GM23248 (cell line): ENCODE measurements at places on chromosomes 5 and 9. TPM values are rescaled to one million over a fixed set of nuclear protein-coding genes. Genes with fewer than 3 reads are reported as not detected.

DNA sequence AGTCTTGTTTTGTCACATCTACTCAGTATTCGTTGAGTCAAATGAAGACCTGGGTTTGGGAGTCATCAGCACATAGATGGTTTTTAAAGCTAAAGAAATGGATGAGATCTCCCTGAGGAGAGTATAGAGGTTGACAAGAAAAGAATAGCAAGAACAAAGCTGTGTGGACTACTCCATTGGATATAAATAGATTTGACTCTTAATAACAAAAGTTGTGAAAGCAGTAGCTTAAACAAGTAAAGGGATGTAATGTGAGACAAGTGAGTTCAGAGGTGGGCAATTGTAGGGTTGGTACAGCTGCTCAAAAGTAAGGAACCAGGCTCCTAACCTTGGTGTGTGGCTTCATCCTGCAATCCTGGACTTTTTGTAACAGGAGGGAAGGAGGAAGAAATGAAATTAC, 49.3 kb downstream of the CSNK1G3 start:
- DNase-seq: no peak
- 0 out of 2 replicates have a peak, but pooled peaks cover 8% of the 10 kb centered on the region for H3K36me3 ChIP-seq
- no peak overlapping the region for H3K4me3 ChIP-seq
- no peaks in the 10 kb centered on the region for H3K27me3 ChIP-seq
- no peak overlapping the region for H3K27ac ChIP-seq

- H3K36me3 ChIP-seq: no peaks in the 10 kb centered on the region
- H3K27me3 ChIP-seq: no peaks in the 10 kb centered on the region
- DNase-seq: no peak
Measured at GRCh38 chr9:75461183-75461582, 372.9 kb downstream of the OSTF1 start.

DNA sequence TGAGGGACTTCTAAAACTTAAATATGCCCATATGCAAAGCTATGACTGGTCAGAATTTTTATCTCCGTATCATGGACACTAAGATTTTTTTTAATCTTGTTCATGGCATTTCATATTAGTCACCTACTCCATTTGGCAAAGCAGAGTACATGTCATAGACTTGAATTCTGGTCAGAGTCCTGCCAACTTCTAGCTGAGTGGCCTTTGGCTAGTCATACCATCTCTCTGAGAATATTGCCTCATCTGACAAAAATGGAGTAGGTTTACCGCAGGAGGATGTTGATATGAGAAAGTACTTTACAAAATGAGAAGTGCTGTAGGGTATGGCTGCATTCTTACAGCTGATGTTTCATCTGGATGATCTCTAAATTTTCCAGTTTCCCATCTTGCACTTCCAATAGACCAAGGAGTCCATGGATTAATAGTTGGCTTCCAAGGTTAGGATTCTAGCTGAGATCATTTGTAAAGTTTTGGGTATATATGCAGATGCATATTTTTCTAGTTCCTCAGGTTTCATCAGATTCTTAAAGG, 150.8 kb upstream of the NR3C1 start:
- H3K27ac ChIP-seq: peak overlapping the region; percentile 89
- peaks cover 73% of the 10 kb centered on the region for H3K4me1 ChIP-seq
- DNase-seq: peak; percentile 98
- no peaks in the 10 kb centered on the region for H3K27me3 ChIP-seq

DNA sequence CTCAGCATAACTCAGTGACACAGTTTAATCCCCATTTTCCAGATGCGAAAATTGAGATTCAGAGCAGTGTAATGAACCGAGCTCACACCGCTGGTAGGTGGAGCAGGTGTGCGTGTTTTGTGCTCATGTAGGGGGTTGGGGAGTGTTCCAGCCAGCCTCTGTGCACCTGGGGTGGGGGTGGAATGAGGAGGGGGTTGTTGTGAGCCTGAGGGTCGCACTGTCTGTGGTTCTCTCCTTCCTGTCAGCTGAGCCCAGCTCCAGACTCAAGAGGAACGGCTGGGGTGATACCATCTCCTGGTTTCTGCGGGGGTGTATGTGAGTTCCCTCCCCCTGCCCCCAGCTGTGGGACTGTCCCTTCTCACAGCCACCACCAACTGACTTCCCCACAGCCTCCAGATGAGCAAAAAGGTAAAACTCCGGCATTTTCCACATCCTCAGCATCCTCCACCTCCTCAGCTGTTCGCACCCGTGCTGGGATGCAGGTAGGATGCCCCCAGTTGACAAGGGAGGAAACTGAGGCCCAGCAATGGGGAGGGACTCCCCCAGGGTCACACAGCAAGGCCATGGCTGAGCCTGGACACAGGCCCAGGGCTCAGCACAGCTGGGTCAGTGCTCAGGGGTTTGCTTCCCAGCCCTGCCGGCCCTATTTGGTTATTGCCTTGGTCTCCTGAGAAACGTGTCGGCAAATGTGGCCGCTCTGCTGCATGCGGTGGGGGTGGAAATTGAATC, 2.1 kb downstream of the SH2D3C start:
- no peak for DNase-seq
- H3K27ac ChIP-seq: no peak overlapping the region
- no peaks in the 10 kb centered on the region for H3K27me3 ChIP-seq
- no peaks in the 10 kb centered on the region for H3K4me1 ChIP-seq

DNA sequence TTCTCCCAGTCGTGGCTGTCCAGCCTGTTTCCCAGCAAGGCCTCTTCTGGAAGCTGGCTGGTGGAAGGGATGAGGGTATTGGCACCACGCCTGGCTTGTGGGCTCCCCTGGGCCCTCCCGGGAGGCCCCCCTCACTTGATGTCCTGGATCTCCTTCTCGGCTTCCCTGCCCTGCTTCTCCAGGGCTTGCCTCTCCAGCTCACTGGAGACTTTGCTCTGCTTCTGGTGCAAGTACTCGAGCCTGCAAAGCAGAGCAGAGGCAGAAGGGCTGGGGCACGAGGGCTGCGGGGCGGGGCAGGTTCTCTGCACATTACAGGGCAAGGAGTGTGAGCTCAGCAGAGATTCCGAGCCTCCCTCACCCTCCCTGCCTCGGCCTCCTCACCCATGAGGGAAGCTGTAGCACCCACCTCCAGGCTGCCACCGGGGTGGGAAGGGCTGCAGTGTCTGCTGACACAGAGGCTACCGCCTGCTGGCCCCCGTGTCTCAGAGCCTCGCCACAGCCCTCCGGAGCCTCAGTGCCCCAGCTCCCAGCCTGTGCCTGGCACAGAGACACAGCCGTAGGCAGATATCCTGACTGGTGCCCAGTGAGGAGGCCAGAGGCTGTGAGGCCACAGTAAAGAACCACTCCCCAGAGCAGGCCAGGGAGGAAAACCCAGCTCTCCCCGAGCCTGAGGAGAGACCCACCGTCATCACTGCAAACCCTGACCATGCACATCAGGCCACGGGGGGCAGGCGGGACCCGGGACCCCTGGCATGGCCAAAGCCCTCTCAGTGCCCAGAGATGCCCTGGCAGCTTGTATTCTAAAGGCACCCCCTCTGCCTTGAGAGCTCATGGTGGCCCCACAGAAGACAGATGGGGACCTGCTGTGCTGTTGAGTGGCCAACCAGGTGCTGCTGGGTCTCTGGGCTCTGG, 7.2 kb downstream of the SNAPC4 start:
- no peak for DNase-seq
- H3K4me1 ChIP-seq: no peaks in the 10 kb centered on the region
- no peak overlapping the region for H3K4me3 ChIP-seq
- no peaks in the 10 kb centered on the region for H3K27me3 ChIP-seq

DNA sequence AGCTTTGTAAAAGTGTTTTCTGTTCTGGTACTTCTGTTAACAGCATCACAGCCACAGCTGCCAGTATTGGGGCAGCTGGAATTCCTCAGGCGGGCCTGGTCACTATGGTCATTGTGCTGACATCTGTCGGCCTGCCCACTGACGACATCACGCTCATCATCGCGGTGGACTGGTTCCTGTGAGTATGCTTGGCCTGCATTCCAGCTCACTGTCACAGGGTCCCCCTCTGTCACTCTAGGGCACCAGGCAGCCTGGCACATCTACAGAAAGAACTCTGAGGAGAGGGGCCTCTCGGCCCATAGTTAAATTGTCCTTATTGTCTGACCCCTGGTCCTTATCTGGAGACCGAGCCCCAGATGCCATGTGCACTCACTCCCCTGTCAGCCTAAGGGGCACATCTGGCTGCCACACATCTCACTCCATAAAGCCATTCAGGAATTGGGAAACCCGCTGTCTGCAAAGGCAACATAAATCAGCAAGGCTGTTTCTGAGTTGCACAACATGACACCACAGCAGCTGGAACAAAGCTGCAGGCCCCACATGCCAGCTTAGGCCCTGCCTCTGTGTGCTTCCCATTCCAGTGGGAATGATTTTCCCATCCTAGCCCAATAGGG, 77.5 kb downstream of the SLC1A3 start:
- H3K27ac ChIP-seq: 0 out of 2 replicates have a peak overlapping the region, but pooled peaks have one; percentile 17
- H3K36me3 ChIP-seq: no peaks in the 10 kb centered on the region
- H3K27me3 ChIP-seq: no peaks in the 10 kb centered on the region
- no peak overlapping the region for H3K4me3 ChIP-seq
- H3K4me1 ChIP-seq: peaks cover 16% of the 10 kb centered on the region

DNA sequence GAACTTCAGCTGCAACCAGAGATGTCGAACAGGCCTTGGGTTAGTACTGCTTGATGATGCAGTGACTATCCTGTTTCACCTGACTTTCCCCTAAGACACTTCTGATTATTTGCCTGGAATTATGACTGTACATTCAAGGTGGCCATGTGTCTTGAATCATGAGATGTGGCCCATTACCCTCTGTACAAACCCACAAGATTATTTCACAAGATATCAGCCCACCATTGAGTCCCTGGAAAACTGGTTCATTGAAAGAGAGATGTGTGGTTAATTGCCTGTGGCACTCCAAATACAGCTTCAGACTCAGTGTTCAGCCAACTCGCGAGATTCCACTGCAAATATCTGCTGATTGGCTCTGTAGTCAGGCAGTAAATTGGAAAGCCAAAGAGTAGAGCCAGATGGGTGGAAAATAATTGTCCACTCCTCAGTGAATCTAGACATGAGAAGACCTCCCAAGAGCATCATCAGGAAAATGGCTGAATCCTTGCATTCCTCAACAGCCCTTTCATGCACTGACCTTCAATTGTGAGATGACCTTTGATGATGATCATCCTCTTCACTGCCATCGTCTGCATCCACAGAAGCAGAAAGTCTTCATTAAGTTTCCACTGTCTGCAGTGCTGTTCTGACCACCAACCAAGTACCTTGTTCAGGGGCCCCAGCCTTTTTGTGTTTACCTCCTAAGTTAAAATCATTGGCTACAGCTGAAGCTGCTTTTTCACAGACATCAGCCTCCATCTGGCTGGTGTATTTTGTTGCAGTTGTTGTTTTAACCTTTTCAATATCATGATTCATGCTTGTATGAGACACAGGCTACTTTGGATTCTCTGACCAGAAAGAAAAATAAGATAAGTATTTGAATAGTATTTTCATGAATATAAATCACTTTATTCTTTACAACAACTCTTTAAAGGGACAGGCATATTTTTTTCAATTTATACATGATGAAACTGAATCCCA, 75.2 kb downstream of the ESM1 start:
- no peaks in the 10 kb centered on the region for H3K36me3 ChIP-seq
- peak overlapping the region; percentile 42 for H3K27ac ChIP-seq
- H3K27me3 ChIP-seq: no peaks in the 10 kb centered on the region
- H3K4me1 ChIP-seq: peaks cover 30% of the 10 kb centered on the region

DNA sequence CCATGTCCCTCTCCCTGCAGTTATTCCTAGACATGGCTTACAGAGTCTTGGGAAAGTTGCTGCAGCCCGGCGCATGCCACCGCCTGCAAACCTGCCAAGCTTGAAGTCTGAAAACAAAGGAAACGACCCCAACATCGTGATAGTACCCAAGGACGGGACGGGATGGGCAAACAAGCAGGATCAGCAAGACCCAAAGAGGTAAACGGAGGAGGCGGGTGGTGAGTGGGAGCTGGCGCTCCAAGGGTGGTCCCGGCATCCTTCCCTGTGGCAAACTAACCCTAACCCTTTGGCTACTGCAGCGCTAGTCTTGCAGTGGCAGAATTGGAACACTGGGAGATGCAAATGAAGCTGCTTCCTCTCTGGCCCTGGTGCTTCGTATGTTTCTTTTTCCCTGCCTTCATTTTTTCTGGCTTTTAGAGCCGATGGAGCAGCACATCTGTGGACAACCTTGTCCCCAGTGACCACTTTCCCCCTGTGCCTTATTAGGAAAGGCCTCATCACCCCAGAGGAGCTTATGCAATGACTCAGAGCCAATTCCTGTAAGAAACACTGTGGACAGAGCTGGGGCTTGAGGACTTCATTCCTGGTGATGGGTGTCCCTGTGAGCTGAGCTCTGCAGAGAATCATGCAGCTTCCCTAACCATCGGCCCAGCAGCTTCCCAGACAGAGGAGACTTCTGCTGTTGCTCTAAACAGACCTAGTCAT, 38.9 kb downstream of the PRRC2B start:
- peak; percentile 94 for DNase-seq
- H3K4me3 ChIP-seq: no peak overlapping the region
- peaks cover 29% of the 10 kb centered on the region for H3K4me1 ChIP-seq
- H3K36me3 ChIP-seq: peaks cover 33% of the 10 kb centered on the region
- H3K27ac ChIP-seq: peak overlapping the region; percentile 82

DNA sequence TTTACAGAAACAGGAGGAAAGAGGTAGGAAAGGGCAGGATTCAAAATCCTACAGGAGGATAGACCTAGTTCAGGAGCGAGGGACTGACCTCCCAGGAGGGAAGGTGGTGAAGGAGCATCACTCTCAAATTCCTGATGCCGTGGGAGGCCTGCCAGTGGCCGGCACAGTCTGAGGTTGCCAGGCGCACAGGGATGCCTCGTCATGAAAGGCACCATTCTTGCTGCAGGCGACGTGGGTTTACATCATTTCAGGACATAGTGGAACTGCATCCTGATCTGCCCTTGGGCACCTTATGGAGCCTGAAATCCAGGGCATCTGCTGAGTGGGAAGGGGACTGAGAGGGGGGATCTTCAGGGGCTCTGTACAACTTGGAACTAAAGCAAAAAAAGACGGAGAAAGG, 163.2 kb upstream of the S1PR3 start:
- H3K27ac ChIP-seq: no peak overlapping the region
- peaks cover 6% of the 10 kb centered on the region for H3K4me1 ChIP-seq
- DNase-seq: no peak
- H3K27me3 ChIP-seq: no peaks in the 10 kb centered on the region

DNA sequence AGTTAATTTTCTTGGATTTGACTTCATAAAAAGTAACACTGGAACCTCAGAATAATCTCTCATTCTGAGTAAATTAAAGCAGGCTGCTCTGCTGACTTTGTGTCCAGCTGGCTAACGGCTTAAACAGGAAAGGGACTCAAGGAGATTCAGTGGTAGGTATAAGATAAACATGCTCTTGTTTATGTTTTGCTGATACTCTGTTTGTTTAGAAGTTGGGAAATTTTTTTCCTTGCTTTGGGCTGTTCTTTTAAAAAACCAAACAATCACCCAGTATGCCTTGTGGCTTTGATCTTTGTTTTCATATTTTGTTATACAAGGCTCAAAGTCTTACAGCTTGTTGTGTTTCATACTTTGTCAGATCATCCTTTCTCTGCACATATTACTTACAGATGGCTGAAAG, 237.6 kb upstream of the RIOK2 start:
- no peak for DNase-seq
- H3K27ac ChIP-seq: no peak overlapping the region
- H3K4me3 ChIP-seq: no peak overlapping the region
- H3K4me1 ChIP-seq: no peaks in the 10 kb centered on the region
- H3K27me3 ChIP-seq: no peaks in the 10 kb centered on the region

Gene CD274
- 4.2 and 4.3 TPM in 2 replicates for total RNA-seq

Gene ZFP37
- total RNA-seq: 1.7 and 2.9 TPM in 2 replicates

Gene PLAC8L1
- 2.3 TPM in 1 of 2 replicates, not detected in the other for total RNA-seq

Gene SLC45A2
- total RNA-seq: not detected in 2 replicates

Gene NTRK2
- total RNA-seq: not detected in 2 replicates

Gene ISL1
- total RNA-seq: not detected in 2 replicates

Gene PCDHB12
- total RNA-seq: 0.43 and 2.9 TPM in 2 replicates

Gene JADE2
- total RNA-seq: 18.0 and 20.9 TPM in 2 replicates
